ENCODE measurements at places on chromosomes 3 and 15. TPM values are rescaled to one million over a fixed set of nuclear protein-coding genes. Genes with fewer than 3 reads are reported as not detected.

The IL17RE gene
- total RNA-seq, result 1.1 TPM

The CNTN3 gene
- total RNA-seq, result 3.6 TPM

The USF3 gene
- total RNA-seq, result 5.2 TPM

The ANKRD34C gene
- not detected for total RNA-seq

The IFT57 gene
- 46.9 TPM for total RNA-seq

The CCR9 gene
- total RNA-seq, result not detected

The PCSK6 gene
- not detected for total RNA-seq

The KIF15 gene
- 10.8 TPM for total RNA-seq

The CDHR4 gene
- not detected for total RNA-seq

The SLC22A13 gene
- total RNA-seq, result under 0.01 TPM

The CLCN2 gene
- total RNA-seq, result 1.9 TPM

The GOLGA6A gene
- total RNA-seq, result not detected

The CAV3 gene
- 0.36 TPM for total RNA-seq

Measured in IMR-90 (cell line).